ENCODE measurements at places on chromosomes 7 and 10.

DNA sequence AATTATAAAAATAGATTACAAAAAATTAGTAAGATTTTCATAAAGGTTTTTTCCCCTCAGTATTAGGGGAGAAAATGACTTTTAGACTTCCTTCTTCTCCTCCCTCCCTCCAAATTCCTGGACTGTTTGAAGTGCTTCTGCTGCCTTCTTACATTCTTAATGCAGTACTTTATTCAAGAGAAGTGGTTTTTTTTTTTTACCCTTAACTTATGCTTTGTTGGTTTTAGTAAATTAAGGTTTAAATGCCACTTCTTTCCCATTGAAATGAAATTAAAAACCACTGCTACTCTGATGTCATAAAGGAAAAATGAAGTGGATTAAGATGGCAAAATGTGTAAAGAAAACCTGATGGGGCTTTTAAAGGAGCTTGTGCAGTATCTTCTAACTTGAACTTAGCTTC lies 140.7 kb downstream of the VTI1A start:
- no peaks in the 10 kb centered on the region for H3K4me1 ChIP-seq
- no peaks in the 10 kb centered on the region for H3K27me3 ChIP-seq
- no peak overlapping the region for H3K4me3 ChIP-seq
- no peak overlapping the region for H3K27ac ChIP-seq
- no peaks in the 10 kb centered on the region for H3K36me3 ChIP-seq
- no peak for DNase-seq

DNA sequence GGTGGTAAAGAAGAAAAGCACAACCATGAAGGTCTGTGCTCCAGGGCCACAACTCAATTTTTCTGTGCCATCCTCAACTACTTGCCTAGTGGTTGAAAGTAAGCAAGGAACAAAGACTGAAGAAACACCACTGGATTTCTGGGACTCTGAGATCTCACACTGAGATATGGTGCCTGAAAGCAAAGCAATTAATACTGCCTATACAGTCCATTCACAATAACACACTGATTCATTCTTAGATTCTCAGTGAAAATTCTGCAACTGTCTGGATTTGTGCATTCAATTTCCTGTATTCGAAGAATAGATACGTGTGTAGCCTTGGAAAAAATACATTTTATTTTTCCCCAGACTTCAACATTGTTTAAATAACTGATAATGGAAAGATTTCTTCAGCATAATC lies 116.4 kb upstream of the FAM133B start:
- H3K27me3 ChIP-seq = no peaks in the 10 kb centered on the region
- H3K4me1 ChIP-seq = peaks cover 10% of the 10 kb centered on the region
- no peak overlapping the region for H3K27ac ChIP-seq
- no peak overlapping the region for H3K4me3 ChIP-seq

DNA sequence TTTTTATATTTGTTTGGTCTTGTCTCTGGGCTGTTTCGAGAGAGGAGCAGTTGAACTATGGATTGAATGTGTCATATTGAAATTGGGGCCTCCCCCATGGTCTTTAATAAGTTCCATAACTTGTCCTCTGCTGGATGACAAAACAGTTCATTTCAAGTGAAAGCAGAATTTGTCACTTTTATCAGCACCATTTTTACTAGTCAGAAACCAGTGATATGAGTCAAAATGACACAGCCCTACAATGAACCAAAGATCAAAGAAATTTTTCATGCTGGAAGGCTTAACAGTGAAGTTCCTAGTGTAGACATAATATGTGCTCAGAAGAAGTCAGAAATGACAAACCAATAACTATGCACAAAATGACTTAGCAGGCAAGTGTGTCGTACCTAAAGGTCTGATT lies 133.6 kb upstream of the VWC2 start:
- no peaks in the 10 kb centered on the region for H3K27me3 ChIP-seq
- H3K4me3 ChIP-seq = no peak overlapping the region
- no peaks in the 10 kb centered on the region for H3K36me3 ChIP-seq
- no peak for DNase-seq
- no peak overlapping the region for H3K27ac ChIP-seq

DNA sequence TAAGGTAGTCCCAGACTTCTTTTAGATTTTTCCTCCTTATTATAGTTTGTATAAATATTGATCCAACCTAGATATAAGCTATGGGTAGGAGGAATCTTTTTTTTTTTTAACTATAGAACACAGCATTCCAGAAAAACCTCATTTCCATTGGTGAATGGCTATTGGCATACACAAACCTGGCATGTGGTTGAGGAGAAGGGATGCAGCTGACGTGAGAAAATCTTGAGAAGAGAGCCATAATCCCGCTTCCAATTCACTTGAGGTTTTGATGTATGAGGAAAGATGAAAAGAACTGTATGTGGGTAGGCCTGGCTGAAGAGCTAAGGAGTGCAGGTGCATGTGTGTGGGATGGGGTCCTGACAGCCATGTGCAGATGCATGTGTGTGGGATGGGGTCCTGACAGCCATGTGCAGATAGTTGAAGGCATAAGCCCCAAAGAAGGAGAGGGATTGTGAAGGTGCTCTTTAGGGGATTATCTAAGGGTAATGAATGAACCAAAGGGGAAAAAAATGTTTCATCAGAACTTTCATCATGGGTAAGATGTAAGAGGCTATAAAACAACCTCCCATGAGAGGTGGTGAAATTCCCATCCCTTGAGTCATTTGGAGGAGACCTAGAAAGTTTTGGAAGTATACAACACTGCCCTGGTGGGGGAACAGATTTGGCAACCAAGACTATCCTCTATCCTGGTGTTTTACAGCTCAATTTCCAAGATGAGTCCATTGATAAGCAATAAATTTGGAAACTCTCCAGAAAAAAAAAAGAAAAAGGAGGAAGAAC lies 3.8 kb upstream of the PKD2L1 start:
- H3K27ac ChIP-seq = no peak overlapping the region
- H3K4me1 ChIP-seq = peaks cover 2% of the 10 kb centered on the region
- peaks cover 33% of the 10 kb centered on the region for H3K27me3 ChIP-seq
- no peak overlapping the region for H3K4me3 ChIP-seq

DNA sequence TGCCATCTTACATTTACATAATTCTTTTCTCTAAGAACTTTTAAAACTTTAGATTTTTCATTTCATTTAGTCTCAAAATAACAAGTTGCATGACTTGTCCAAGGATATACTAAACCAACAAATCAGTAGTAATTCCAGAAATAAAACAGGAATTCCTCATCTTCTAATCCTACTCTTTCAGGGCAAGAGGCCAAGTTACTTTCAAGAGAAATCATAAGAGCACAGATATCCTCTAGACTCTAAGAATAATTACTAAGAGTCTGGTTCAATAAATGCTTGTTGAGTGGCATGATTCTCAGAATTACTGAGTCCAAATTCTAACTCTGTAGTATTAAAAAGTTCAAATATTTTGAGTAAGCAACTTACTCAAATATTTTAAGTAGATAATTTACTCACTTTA lies 12.9 kb downstream of the PDZD8 start:
- no peak overlapping the region for H3K4me3 ChIP-seq
- H3K27ac ChIP-seq = no peak overlapping the region
- peaks cover 51% of the 10 kb centered on the region for H3K4me1 ChIP-seq
- no peak for DNase-seq
- H3K36me3 ChIP-seq = no peaks in the 10 kb centered on the region
- no peaks in the 10 kb centered on the region for H3K27me3 ChIP-seq

Data from effector memory CD8-positive, alpha-beta T cell (primary cell).